ENCODE measurements at places on chromosomes 1 and 21.
A peak's percentile ranks its signal among the peaks of the same experiment; 100 is the strongest.

- DNase-seq = no peak
These were observed 4.1 kb downstream of the ARMH1 start for GRCh38 chr1:44678626-44679025.

GRCh38 chr1:51867479-51868232 is 10.9 kb downstream of the NRDC start:
- DNase-seq = no peak

GRCh38 chr1:157203166-157203565 is 65.0 kb upstream of the ETV3 start:
- DNase-seq = no peak

GRCh38 chr1:156816561-156817328 is at the start of gene SH2D2A:
TSS of gene SH2D2A (minus strand) at chr1:156816848. CDS start at chr1:156816708, 140 bp downstream.
- DNase-seq = no peak

- DNase-seq = no peak
These were observed 27.0 kb downstream of the PKNOX1 start for GRCh38 chr21:43001316-43001715.

GRCh38 chr1:145918992-145919939 is 749 bp upstream of the PEX11B start:
- DNase-seq = no peak

DNA sequence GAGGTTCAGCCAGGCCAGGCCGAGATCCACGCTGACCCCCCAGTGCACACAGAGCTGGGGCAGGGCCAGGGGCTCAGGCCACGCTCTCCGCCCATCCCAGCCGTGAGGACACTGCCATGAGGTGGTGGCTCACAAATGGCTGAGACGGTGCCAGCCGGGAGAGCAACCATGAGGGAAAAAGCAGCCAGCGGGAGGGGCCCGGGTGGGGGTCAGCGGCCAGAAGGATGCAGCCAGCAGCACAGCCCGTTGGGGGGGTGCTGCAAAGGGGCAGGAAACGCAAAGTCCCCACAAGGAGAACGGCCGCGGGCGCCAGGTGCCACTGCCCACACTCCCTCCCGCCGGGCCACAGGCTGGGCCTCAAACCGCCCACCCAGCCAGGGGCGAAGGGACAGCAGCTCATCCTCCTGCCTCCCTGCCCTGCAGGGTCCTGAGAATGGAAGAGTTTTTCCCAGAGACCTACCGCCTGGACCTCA is 8.3 kb downstream of the TTLL10 start:
- DNase-seq = no peak

GRCh38 chr1:75124510-75124909 is 9.7 kb upstream of the LHX8 start:
- no peak for DNase-seq

DNA sequence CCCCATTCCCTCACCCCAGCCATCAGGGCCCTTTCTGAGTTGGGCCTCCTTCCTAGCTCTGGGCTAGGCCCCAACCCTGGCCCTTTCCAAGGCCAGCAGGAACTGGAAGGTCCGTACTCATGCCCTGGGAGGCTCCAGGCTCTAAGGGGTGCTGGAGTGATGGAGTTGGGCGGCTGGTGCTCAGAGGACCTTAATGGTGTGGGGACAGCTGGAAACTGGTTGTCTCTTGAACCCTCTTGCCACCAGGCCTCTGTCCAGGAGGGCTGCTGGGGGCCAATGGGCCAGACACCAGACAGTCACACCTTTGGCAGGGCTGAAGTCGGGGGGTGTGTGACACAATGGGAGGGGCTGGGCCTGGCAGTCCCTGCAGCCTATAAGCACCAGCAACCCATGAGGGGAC is 9.2 kb upstream of the PADI1 start:
- no peak for DNase-seq

DNA sequence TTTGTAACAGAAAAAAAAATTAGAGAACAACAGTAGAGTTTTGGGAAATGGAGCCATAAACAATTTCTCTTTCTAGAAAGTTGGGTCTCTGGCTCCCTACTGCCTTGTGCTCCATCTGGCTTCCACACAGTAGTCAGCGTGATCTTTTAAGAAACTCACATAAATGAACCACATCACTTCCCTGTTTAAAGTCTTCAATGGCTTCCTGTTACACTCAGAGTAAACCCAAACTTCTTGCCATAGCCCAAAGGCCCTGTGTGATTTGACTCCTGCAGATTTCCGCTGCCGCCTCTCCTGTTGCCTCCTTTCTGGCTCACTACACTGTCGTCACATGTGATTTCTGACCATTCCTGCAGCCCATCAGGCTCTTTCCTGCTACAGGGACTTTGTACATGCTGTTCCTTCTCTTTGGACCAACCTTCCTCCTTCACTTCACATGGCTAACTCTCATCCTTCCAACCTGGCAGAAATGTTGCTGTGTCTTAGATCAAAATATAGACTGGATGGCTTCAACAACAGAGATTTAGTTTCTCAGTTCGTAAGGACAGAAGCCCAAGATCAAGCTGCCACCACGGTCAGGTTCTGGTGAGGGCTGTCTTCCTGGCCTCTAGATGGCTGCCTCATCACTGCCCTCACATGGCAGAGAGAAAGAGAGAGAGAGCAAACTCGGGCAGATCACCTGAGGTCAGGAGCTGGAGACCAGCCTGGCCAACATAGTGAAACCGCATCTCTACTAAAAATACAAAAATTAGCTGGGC is 34.0 kb downstream of the OPRD1 start:
- no peak for DNase-seq

GRCh38 chr1:91706140-91706957 is 179.6 kb downstream of the TGFBR3 start:
- no peak for DNase-seq

DNA sequence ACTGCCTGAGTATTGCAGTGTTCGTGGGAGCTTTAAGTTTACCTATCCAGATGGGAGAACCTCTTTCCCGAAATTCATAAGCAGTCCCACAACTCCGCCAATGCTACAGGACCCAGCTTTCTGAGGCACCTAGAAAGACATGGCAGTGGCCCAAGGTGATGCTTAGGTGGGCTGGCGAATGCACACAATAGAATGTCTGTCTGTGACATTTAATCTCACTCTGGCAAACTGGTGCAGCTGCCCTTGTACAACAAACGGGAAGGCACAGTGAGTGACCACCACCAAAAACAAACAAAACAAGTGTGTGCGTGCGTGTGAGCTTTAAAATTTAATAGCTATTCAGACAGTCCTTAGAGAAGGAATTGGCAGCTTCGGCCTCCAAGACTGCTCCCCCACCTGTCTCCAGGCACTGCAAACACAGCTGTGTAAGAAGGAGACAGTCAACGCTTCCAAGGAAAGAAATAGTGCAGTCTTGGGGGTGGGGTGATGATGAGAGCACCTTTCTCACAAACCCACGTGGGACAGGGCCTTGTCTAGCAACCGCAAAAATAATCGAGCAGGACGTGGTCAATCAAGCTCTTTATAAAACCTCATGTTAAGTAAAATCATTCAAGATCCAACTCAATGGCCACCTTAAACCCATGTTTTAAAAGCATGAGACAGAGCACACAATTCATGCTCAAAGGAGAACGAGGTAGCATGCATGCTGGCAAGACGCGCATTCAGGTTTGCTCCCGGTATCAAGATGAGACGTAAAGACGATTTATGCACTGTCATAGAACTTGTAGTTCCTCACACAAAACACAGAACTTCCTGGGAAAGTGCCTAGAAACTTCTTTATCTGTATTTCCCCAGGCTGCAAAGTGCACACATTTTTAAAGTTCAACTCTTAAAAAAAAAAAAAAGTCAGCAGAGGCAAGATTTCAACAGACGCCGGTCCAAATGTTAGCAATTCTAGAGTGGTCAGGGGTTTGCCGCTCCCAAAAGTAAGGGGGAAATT is 84.1 kb downstream of the TM2D1 start:
- no peak for DNase-seq

DNA sequence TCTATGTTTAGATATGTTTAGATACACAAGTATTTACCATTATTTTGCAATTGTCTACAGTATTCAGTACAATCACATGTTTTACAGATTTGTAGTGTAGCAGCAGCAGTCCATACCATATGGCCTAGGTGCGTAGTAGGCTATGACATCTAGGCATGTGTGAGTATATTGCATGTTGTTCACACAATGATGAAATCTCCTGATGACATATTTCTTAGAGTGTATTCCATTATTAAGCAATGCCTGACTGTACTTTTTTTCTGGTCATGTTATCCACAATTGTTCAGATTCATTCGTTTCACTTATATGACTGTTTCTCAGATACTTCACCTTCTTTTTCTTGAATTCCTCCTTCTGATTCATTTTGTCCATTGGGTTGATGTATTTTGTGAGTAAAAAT is 9.9 kb upstream of the BACE2 start:
- DNase-seq = no peak

- DNase-seq = no peak
These were observed 24.1 kb downstream of the COL11A1 start for GRCh38 chr1:103084181-103084580.

DNA sequence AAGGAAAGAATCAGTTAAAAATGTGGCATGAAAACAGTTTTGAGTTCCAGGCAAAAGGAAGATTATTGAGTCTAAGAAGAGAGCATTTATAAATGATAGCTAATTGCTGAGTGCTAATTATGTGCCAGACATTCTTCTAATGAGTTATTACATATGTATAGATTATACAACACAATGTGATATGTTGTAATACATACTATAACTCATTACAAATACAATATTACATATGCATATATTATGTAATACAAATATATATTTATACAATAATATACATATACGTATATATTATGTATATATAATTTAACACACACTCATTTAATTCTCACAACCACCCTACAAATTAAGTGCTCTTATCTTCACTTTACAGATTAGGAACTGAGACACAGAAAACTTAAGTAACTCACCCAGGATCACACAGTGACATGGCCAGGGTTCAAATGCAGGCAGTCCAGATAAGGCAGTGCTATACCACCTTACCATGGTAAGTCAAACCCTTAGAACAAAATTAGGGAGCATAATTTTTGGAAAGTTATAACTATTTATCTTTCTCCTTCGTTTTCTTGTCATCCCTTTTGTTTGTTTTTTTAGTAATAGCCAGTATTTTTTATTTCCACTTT is 4.0 kb downstream of the SORT1 start:
- DNase-seq = no peak

DNA sequence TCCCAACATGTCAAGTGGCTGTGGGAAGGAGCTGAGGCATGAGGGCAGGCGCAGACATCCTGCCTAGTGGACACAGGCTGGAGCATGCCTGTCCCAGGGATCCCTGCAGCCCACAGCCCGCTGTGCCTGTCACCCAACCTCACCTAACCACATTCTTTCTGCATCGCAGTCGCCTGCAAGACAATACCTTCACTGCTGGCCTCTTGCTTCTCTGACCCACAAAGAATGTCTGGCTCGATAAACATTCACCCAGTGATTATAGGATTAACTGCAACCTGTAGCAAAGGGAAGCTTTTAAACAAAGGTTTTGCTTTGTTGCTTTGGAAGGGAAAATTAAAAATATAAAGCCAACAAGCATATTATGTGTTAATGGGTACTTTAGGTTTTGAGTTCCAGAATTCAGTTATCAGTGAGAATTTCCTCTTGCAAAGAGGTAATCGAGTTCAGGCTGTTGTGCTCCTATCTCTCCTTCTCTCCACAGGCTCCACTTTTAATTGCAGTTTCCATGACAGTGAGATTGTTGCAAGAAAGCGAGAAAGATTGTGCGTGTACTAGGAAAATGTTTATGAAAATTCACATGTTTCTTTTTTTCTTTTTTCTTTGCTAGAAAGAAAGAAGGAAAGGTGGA is 40.0 kb upstream of the ZNF648 start:
- no peak for DNase-seq

DNA sequence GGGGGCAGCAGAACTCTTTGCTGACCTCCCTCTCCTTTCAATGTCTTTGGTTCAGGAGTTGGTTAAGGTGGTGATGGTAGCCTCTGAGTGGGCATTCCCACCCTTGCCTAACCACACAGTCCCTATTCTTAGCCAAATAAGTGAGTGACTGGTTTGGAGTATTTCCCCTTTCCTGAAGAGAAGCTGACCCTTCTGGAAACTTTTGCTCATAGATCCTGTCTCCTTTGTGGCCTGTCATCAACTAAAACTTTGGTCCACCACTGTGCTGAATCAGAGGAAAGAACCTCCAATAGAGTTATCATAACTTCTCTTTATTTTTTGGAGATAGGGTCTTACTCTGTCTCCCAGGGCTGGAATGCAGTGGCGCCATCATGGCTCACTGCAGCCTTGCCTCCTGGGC is 31.1 kb downstream of the C1orf21 start:
- DNase-seq = no peak

- peak; percentile 23 for DNase-seq
These were observed 131.4 kb downstream of the ST6GALNAC5 start for GRCh38 chr1:76998582-76999223.

DNA sequence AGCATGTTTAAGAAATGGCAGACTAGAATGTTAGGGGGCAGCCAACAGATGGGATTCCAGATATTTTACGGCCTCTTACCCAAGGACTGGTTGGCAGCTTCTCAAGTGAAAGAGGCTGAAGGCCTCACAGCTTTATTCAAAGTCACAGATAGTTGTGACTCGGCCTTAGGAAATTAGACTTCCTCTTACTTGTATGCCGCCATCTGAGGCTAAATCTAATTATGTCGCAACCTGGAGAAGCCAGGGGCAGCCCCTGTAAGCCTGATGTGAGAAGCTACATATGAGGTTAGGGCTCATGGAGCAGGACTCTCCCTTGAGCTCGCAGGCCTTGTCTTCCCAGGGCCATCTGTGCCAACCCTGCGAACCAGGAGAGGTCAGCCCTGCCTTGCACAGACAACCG is 352.5 kb downstream of the HHAT start:
- DNase-seq = no peak

DNA sequence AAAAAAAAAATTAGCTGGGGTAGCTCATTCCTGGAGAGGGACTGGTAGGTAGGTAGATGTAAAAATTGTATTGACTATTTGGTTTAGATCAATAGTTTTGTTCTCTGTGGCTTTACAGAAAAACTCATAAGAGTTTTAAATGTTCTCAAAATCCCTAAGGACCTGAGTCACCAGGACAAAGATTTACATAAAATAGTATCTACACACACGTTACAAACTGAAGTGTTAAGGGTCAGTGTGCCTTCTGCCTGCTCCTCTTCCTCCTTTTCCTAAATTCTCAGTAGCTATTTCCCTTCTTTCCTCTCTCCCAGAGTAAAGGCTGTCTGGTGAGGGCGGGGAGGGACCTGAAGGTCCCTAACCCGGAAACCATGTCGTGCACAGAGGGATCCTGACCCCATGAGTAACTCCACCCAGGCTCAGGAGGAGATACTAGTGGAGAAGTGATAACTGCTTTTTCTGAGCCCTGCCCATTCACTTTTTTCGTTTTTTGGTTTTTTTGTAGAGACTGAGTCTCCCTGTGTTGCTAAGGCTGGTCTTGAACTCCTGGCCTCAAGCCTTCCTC is 8.1 kb downstream of the PLEKHM2 start:
- DNase-seq = no peak

GRCh38 chr1:40592107-40592803 is 60.8 kb downstream of the ZNF684 start:
- no peak for DNase-seq

GRCh38 chr1:37434292-37435225 is 39.8 kb upstream of the ZC3H12A start:
- DNase-seq = peak; percentile 1

GRCh38 chr1:45205011-45205909 is 1.1 kb downstream of the ZSWIM5 start:
- no peak for DNase-seq

All from AG09319 (cell line).